ENCODE measurements at places on chromosomes 1 and 21. TPM values are rescaled to one million over a fixed set of nuclear protein-coding genes. Genes with fewer than 3 reads are reported as not detected.

The IL22RA1 gene
- 0.13 TPM for total RNA-seq

DNA sequence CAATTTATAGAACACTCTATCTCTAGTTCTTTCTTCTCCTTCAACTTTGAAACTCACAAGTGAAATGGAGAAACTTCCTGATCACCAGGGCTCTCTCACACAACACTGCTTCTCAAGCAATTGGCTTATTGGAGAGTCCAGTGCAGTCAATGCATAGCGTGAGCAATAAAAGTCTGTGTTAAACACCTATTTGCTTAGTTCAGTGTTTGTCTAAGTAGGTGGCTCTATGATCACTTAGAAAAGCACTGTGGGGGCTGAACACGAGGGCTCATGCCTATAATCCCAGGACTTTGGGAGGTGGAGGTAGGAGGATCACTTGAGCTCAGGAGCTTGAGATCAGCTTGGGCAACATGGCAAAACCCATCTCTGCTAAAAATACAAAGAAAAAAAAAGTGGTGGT lies 12.2 kb downstream of the CTSS start:
- H3K4me1 ChIP-seq, result no peaks in the 10 kb centered on the region
- no peak for DNase-seq

- peaks cover under 1% of the 10 kb centered on the region for H3K4me1 ChIP-seq
- no peak for DNase-seq
- no peak overlapping the region for H3K27ac ChIP-seq
- no peak overlapping the region for H3K4me3 ChIP-seq
These were observed 18.0 kb upstream of the ADARB1 start for GRCh38 chr21:45056296-45056904.

DNA sequence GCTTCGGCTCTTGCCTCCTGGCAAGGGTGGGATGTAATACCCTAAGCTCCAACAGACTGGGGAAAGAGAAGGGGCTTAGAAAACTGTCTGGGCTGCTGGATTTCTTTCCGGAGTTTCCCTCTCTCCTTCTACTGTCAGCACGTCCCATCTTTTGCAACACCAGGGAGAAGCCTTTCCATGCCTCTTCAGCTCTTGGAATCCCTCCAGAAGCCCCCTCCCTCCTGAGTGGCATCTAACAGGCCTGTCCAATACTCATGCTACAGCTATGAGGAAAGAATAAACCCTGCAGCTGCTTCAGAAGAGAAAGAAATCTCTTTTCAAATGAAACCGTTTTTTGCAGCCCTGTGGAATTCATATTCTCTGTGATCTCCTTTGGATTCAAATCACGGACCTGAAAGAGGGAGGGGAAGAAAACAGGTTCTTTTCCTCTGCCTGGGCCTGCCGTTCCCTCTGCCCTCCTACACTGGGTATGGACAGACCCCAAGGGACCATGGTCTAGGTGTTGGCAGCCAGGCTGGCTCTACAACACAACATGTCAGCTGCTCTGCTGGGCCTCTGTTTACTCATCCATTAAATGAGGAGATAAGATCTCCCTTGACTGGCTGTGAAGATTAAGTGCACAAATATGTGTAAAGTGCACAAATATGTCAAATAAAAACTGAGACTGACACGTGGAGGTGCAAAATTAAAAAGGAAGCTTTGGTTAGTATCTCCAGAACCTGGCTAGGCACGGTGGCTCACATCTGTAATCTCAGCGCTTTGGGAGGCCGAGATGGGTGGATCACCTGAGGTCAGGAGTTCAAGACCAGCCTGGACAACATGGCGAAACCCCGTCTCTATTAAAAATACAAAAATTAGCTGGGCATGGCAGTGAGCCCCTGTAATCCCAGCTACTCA lies 6.0 kb upstream of the CAPN2 start:
- H3K27me3 ChIP-seq, result peaks cover 94% of the 10 kb centered on the region
- H3K27ac ChIP-seq, result no peak overlapping the region
- peaks cover 29% of the 10 kb centered on the region for H3K4me1 ChIP-seq
- DNase-seq, result no peak
- no peaks in the 10 kb centered on the region for H3K36me3 ChIP-seq
- no peak overlapping the region for H3K4me3 ChIP-seq

GRCh38 chr1:6358144-6358624 lies 35.4 kb downstream of the ACOT7 start:
- no peaks in the 10 kb centered on the region for H3K27me3 ChIP-seq
- no peaks in the 10 kb centered on the region for H3K36me3 ChIP-seq
- DNase-seq, result no peak
- peaks cover 27% of the 10 kb centered on the region for H3K4me1 ChIP-seq
- H3K4me3 ChIP-seq, result no peak overlapping the region

- peaks cover 12% of the 10 kb centered on the region for H3K4me1 ChIP-seq
- peak overlapping the region; percentile 45 for H3K27ac ChIP-seq
- H3K27me3 ChIP-seq, result no peaks in the 10 kb centered on the region
- H3K36me3 ChIP-seq, result peaks cover 3% of the 10 kb centered on the region
These were observed 337.6 kb upstream of the SNX7 start for GRCh38 chr1:98323906-98324358.

GRCh38 chr1:33010932-33011731 lies 25.6 kb downstream of the AK2 start:
- peak overlapping the region; percentile 11 for H3K27ac ChIP-seq
- H3K4me3 ChIP-seq, result no peak overlapping the region
- H3K4me1 ChIP-seq, result peaks cover 36% of the 10 kb centered on the region
- DNase-seq, result no peak

DNA sequence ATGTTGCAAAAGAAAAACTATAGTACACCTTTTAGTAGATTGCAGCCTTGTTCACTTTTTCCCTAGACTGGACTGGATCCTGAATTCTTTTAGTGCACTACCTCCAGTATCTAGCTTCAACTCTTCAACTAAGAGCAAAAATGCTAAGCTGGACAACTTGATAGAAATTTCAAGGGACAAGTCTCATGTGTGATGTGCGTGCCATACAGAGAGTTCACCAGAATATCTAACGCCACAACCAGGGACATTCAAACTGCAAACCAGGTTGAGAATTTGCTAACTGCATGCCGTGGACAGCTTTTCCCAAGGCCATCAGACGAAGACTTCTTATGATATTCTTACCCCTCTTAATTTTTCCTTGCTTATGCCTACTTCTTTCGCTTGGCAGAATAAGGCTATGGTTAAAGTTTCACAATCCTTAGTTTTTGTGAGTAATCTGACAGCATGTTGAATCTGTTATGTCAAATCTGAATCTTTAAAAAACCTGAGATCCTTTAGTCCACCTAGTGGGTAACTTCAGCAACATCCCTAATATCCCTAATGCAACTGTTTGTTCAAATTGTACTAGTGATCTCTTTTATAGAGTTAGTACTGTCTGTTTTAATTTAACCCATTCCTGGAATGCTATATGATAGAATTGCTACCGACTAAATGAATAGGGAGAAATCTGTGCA lies 66.4 kb downstream of the DDAH1 start:
- peaks cover 5% of the 10 kb centered on the region for H3K4me1 ChIP-seq
- H3K4me3 ChIP-seq, result no peak overlapping the region
- H3K27ac ChIP-seq, result no peak overlapping the region
- H3K27me3 ChIP-seq, result no peaks in the 10 kb centered on the region
- DNase-seq, result no peak

The OR2L8 gene
- not detected for total RNA-seq

DNA sequence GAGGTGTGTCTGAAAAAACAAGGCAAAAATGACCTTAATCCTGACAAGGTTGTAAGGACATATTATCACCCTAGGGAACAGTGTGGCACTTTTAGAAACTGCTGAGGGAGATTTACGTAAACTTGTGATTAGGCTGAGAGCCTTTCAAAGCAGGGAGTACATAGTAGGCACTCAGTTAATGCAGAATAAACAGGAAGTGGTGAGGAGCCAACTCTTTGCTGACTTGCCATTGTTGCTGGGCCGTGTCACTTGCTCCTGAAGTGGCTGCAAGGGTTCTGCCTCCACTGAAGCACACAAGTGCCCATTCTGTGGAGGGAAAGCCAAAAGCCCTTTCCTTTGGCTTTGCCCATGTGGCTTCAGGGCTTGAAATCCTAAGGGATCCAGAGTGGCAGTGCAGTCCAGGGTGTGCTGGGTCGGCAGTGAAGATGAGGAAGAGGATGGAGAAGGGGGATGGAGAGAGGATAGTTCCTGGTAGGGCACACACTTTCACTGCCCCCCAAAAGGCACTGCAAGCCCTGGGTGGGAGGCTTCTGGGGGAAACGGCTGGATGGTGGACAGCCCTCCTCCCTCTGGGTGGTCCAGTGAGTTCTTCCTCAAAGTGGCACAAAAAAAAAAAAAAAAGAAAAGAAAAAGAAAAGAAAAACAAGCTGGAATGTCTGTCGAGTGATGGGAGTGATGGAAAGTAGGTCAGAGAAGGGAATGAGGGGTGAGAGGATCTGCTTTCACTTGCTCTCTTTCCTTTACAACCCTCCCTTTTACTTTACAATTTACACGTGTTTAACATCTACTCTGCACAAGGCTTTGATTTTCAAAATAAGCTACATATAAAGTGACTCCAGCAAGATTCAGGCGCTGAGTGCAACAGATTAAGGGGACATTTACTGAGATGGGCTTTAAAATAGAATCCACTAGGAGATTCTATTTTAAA lies 13.7 kb upstream of the RHEX start:
- H3K27ac ChIP-seq, result no peak overlapping the region
- no peak overlapping the region for H3K4me3 ChIP-seq
- no peaks in the 10 kb centered on the region for H3K36me3 ChIP-seq
- H3K27me3 ChIP-seq, result peaks cover 36% of the 10 kb centered on the region

GRCh38 chr1:192512426-192513162 lies 63.0 kb upstream of the RGS1 start:
- peak overlapping the region; percentile 96 for H3K27ac ChIP-seq
- H3K27me3 ChIP-seq, result no peaks in the 10 kb centered on the region
- H3K4me1 ChIP-seq, result peaks cover 43% of the 10 kb centered on the region
- DNase-seq, result no peak
- no peak overlapping the region for H3K4me3 ChIP-seq
- H3K36me3 ChIP-seq, result no peaks in the 10 kb centered on the region

The PPCS gene
- 48.5 TPM for total RNA-seq

The S100B gene
- not detected for total RNA-seq

- H3K27ac ChIP-seq, result no peak overlapping the region
- DNase-seq, result no peak
- H3K4me3 ChIP-seq, result no peak overlapping the region
These were observed 1302.1 kb upstream of the ADGRL2 start for GRCh38 chr1:80498673-80499072.

- H3K27ac ChIP-seq, result no peak overlapping the region
- no peaks in the 10 kb centered on the region for H3K27me3 ChIP-seq
- DNase-seq, result no peak
- peaks cover 1% of the 10 kb centered on the region for H3K4me1 ChIP-seq
- H3K36me3 ChIP-seq, result no peaks in the 10 kb centered on the region
These were observed 1158.6 kb downstream of the PLA2G4A start for GRCh38 chr1:187987236-187987776.

GRCh38 chr1:39713557-39713956 lies 22.3 kb upstream of the HPCAL4 start:
- H3K4me1 ChIP-seq, result peaks cover 5% of the 10 kb centered on the region
- no peaks in the 10 kb centered on the region for H3K36me3 ChIP-seq
- H3K27me3 ChIP-seq, result peaks cover 68% of the 10 kb centered on the region
- no peak for DNase-seq

- H3K27me3 ChIP-seq, result no peaks in the 10 kb centered on the region
- H3K4me1 ChIP-seq, result peaks cover 7% of the 10 kb centered on the region
- no peak for DNase-seq
- H3K27ac ChIP-seq, result no peak overlapping the region
- H3K4me3 ChIP-seq, result no peak overlapping the region
These were observed 296.6 kb downstream of the PTPRC start for GRCh38 chr1:198935306-198935921.

- no peak for DNase-seq
- H3K4me1 ChIP-seq, result no peaks in the 10 kb centered on the region
- H3K27me3 ChIP-seq, result no peaks in the 10 kb centered on the region
These were observed 10.7 kb downstream of the EXTL2 start for GRCh38 chr1:100883963-100884362.

The LCE1B gene
- total RNA-seq, result not detected

DNA sequence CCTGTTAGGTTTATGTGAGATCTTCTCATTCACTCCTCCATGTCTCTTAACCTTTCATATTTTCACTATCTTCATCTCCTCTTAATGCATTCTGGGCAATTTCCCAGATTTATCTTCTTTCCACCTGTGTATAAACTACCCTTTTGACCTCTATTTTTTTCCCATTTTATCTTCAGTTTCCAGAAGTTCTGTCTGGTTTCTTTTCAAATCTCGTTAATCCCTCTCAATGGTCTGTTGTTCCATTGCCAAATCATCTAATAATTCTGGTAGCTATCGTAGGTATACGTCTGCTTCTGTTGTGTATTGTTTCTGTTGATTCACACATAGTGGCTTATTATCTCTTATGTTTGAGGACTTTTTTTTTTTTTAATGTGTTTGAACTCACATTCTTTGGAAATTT lies 25.7 kb upstream of the HYI start:
- DNase-seq, result no peak
- no peaks in the 10 kb centered on the region for H3K36me3 ChIP-seq
- no peaks in the 10 kb centered on the region for H3K27me3 ChIP-seq
- H3K4me1 ChIP-seq, result no peaks in the 10 kb centered on the region
- H3K27ac ChIP-seq, result no peak overlapping the region
- H3K4me3 ChIP-seq, result no peak overlapping the region

DNA sequence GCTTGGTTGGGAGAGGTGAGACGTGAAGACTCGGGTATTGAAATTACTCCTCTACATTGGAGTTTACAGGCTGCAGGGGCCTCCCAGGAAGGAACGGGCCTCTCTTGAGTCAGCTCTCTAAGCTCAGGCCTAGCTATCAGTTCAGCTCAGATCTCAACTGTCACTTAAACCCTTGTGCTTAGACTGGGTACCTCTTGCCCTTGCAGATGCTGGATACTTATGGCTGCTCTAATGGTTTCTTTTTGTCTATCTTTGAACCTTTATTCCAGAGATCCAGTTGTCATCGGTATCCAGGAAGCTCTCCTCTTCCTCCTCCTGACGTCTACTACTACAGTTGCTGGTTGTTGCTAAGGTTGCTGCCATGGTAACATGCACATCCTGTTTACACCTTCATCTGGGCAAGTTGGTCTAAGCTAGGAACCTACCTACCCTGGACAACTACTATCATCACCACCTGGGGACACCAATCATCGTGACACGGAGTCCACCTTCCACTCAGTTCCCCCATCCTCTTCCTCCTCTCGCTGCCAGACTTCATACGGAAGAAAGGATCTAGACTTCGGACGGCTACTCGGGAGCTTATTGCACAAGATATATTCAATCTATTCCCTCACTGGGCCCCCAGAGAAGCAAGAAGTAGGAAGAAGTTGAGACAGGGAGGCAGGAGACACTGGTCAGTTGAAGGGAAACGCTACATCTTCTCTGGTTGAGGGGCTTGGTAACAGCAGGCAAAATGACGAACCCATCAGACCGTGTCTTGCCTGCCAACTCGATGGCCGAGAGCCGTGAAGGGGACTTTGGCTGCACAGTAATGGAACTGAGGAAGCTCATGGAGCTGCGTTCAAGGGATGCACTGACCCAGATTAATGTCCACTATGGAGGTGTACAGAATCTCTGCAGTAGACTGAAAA lies 56.1 kb downstream of the ATP2B4 start:
- H3K4me1 ChIP-seq, result no peaks in the 10 kb centered on the region
- H3K27ac ChIP-seq, result no peak overlapping the region
- peaks cover 7% of the 10 kb centered on the region for H3K36me3 ChIP-seq

- no peak overlapping the region for H3K27ac ChIP-seq
- H3K36me3 ChIP-seq, result peaks cover 8% of the 10 kb centered on the region
- no peak overlapping the region for H3K4me3 ChIP-seq
- H3K4me1 ChIP-seq, result no peaks in the 10 kb centered on the region
- no peak for DNase-seq
These were observed 25.9 kb downstream of the PSMB2 start for GRCh38 chr1:35615440-35615839.
